ENCODE measurements at places on chromosomes 11 and 22. TPM values are rescaled to one million over a fixed set of nuclear protein-coding genes. Genes with fewer than 3 reads are reported as not detected.

SMIM35 gene
- total RNA-seq: not detected

GRCh38 chr11:133723056-133723455, 122.3 kb downstream of the SPATA19 start:
- DNase-seq: no peak

DNA sequence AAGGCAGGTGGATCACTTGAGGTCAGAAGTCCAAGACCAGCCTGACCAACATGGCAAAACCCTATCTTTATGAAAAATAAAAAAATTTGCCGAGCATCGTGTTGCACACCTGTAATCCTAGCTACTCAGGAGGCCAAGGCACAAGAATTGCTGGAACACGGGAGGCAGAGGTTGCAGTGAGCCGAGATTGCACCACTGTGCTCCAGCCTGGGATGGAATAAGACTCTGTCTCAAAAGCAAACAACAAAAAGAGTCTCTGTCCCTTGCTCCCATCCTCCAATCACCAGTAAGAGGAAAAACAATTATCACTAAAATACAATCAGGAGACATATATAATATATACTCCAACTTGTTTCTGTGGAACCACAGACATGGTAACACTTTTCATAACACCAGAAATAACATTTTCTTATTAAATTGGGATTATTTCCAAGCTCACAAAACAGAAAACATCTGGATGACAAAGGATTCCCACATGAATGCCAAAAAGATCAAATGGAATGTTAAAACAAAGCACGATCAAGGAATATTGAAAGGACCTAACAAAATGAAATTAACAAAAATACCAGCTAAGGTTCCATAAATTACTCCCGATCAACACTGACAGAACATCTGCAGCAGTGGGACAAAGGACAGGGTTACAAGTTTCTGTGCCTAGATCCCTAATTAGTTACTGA, 15.2 kb downstream of the FCHSD2 start:
- DNase-seq: no peak

DNA sequence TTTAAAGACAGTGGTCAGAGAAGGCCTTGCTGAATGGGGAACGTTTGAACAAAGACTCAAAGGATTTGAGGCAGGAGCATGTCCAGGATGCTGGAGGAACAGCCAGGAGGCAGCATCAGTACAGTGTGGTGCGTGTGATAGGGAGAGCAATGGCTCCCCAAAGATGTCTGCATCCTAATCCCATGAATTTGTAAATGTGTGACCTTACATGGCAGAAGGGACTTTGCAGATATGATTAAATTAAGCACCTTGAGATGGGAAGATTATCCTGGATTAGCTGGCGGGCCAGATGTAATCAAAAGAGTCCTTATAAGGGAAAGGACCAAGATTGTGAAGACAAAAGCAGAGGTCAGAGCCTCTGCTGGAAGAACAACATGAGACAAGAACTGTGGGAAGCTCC, 24.6 kb upstream of the FAT3 start:
- no peak for DNase-seq

DNA sequence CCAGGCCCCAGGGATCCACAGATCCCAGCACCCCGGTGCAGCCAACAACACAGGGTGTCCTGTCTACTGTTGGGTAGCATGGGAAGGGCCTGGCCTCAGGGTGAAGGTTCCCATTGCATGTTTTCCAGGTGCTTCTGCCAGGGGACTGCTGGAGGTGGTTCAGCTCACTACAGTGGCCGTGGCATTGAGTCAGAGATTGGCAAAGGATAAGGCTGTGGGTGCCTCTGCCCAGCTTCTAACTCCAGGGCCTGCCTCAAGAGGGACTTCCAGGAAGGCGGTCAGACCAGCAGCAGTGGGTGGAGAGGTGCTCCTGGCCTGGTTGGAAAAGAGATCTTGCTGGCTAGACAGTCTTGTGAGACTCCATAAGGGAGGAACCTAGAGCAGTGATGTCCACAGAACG, 20.9 kb downstream of the CSNK1E start:
- DNase-seq: no peak

DNA sequence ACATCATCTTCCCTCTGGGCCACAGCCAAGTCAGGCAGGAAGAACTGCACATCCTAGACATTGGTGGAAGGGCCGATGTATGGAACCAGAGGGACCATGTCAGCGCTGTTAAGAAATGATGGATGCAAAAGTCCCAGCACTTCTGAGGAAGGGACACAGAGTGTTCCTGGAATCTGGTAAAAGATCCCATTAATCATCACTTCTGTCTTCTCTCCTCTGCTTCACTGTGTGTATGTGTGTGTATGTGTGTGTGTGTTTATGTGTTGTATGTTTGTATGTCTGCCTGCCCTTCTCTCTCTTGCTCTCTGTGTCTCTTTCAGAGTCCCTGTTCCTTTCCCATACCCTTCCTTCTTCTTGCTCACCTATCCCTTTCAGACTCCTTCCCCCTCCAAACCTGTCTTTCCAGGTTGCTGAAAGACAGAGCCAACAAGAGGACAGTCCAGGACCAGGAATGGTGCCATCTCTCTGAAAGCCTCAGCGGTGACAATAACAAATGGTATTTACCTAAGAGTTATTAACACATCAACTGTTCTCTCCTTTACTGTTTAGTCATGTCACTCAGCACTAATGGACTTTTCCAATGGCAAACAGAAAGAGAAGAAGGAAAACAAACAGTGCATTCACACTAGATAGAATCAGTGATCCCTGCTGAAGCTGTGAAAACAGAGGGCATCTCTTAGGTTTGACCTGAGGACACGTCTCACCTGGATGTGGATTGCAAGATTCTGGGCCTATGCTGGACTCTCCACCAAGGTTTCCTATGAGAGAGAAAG, 47.1 kb downstream of the EHF start:
- DNase-seq: no peak

DNA sequence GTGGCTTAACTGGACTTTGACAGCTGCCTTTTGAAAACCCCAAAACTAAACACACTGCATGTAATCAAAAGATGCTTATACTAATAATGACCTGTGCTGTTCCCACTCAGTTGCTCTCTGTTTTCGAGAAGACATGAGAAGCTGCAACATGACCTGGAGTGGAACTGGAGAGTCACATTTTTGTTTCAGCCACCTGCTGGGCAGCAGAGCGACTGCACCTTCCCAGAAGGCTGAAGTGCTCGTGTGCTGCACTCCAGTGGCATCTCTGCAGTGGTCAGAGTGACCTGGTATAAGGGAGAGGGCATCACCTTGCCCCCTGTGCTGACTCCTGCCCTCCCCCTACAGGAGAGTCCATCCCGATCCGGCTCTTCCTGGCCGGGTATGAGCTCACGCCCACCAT, 8.6 kb downstream of the THYN1 start:
- no peak for DNase-seq

DNA sequence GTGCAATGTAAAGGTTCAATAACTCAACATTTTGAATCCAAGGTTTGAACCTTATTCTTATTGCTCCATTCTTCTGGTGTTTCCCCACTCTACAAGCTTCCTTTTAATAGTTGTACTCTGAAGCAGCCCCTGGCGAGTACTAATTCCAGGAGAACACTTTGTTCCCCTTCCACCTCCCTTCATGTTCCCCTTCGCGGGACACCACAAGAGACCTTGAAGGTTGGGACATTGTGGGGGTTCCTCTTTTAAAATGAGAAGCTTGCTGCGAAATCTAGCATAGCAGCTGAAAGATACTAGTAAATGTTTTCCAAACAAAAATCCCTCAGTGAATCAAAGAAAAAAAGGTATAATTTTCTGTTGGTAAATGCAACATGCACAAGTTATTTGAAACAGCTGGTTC, 626.3 kb upstream of the LRRC4C start:
- DNase-seq: no peak

GRCh38 chr11:99320769-99321290, 300.1 kb downstream of the CNTN5 start:
- no peak for DNase-seq

- DNase-seq: no peak
Observed at GRCh38 chr11:78651923-78652842, 77.5 kb upstream of the NARS2 start.

GRCh38 chr11:128165572-128165971, 421.8 kb downstream of the ETS1 start:
- DNase-seq: no peak

DNA sequence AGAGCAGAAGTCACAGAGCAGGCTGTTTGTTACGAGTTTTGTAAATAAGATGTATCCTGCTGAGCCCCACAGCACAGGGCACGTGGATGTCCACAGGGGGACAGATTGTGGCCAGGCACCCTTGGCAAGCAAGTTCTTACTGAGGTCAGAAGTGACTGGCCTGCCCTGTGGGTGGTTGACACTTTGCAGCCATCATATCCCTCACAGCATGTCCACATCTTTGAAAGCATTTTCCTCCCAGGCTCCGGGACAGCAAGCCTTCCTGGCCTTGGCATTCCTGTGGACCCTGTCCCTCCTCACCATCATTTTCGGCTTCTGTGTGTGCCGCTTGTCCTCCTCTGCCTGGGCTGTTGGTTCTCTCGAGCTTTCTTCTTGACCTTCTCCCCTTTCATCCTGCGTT, 189.5 kb downstream of the TBC1D22A start:
- no peak for DNase-seq

- no peak for DNase-seq
Observed at GRCh38 chr11:95443386-95443785, 212.4 kb upstream of the SESN3 start.
